Activated CD4-positive, alpha-beta T cell treated with anti-CD3 and anti-CD28 coated beads, Interleukin-2, amount 50 U/mL, for 48 hours (primary cell): ENCODE measurements at places on chromosomes 2 and 18.
A peak's percentile ranks its signal among the peaks of the same experiment; 100 is the strongest.

GRCh38 chr2:108979461-108979860 lies 9.6 kb downstream of the EDAR start:
- DNase-seq = no peak

DNA sequence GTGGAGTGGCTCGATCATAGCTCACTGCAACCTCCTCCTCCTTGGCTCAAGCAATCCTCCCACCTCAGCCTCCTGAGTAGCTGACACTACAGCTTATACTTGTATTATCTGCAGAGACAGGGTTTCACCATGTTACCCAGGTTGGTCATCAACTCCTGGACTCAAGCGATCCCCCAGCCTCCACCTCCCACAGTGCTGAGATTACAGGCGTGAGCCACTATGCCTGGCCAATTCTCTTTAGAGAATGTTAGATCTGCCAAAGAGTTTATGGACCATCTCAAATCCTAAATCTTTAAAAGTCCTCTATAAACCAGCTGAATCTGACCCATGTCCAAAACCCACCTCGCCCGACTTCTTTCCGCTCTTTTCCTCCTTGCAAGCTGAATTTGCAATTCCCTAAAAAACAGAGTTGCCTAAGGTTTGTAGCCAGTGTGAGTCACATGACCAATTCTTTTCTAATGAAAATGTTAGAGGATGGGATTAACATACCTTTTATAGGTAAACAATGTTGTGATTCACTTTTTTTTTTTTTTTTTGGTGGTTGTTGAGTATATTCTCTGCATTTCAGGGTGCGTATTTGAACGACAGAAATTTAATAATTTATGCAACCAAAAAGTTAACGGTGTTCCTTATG lies 2.4 kb upstream of the PMAIP1 start:
- DNase-seq = no peak

GRCh38 chr2:38619458-38620164 lies 16.9 kb upstream of the HNRNPLL start:
- DNase-seq = no peak

- DNase-seq = no peak
Observed at GRCh38 chr18:11840493-11840892, 10.7 kb upstream of the CHMP1B start.

GRCh38 chr2:213004197-213004821 lies 147.1 kb downstream of the IKZF2 start:
- DNase-seq = no peak

- no peak for DNase-seq
Observed at GRCh38 chr2:122135021-122135937, 379.8 kb downstream of the TSN start.

DNA sequence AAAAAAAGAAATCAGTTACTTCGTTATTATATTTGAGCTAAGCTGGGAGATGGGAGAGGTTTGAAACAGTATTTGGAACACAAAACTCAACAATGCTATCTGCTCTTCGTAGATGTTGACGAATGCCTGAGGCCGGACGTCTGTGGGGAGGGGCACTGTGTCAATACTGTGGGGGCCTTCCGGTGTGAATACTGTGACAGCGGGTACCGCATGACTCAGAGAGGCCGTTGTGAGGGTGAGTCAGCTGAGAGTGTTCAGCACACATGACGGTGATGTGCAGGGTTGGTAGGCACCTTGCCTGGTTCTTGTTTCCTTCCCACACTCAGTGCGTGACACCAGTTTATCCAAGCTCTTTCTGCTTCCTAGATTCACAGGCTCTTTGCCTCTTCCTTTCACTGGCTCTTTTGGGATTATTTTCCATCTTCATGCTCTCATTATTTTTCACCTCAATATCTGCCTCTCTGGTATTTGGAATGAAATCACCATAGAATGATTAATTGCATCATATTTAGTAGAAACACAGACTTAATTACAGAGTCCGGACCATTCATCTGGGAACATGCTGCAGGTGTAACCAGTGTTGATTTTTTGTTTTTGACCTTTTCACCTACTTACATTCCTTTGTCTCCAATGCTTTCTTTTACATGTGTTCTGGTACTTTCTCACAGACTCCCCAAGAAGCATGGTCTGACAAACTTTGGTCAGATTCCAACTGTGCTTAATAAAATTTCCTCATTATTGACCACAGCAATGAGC lies 200.6 kb upstream of the RASGRP3 start:
- peak; percentile 50 for DNase-seq

DNA sequence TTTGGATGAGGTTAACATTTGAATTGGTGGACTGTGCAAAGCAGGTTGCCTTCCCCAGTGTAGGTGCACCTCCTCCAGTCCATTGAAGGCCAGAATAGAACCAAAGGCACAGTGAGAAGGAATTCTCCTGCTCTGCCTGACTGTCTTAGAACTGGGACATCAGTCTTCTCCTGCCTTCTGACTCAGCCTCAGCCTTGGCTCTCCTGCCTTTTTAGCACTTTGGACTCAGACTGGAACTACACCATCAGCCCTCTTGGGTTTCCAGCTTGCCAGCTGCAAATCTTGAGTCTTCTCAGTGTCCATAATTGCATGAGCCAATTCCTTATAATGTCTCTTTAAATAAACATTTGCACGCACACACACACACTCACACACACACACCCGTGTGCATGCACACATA lies 8.0 kb upstream of the TMEM177 start:
- no peak for DNase-seq

DNA sequence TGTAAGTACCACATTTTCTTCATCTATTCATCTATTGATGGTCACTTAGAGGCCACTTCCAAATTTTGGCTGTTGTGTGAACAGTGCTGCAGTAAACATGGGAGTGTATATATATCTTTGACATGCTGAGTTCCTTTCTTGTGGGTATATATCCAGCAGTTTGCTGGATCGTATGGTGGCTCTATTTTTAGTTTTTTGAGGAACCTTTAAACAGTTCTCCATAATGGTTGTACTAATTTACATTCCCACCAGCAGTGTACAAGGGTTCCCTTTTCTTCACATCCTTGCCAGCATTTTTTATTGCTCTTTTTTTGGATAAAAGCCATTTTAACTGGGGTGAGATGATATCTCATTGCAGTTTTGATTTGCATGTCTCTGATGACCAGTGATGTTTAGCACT lies 7.3 kb upstream of the ATP5MC3 start:
- DNase-seq = no peak

- DNase-seq = no peak
Observed at GRCh38 chr18:12782521-12782920, 79.7 kb downstream of the PSMG2 start.

DNA sequence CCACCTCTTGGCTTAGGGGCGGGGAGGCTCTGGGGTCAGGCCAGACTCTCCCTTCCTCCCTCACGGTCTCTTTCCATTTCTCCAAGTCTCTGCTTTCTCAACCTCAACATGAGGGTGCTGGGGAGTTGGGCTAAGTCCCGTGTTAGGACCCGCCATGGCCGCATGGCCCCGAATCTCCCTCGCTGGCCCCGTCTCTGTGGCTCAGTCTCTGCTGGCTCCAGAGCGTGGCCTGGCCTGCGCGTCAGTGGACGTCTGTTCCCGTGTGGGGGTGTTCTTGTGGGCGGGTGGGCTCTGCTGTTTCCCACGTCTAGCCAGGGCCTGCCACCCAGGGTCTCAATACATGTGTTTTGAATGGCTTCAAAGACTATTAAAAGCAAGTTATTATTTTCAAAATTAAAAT lies 12.4 kb downstream of the ALLC start:
- DNase-seq = no peak

- no peak for DNase-seq
Observed at GRCh38 chr2:237431837-237432236, 17.9 kb upstream of the COL6A3 start.

GRCh38 chr2:17599617-17600016 lies 59.1 kb downstream of the VSNL1 start:
- no peak for DNase-seq

- no peak for DNase-seq
Observed at GRCh38 chr2:145669301-145669700, 1149.4 kb upstream of the ZEB2 start.

DNA sequence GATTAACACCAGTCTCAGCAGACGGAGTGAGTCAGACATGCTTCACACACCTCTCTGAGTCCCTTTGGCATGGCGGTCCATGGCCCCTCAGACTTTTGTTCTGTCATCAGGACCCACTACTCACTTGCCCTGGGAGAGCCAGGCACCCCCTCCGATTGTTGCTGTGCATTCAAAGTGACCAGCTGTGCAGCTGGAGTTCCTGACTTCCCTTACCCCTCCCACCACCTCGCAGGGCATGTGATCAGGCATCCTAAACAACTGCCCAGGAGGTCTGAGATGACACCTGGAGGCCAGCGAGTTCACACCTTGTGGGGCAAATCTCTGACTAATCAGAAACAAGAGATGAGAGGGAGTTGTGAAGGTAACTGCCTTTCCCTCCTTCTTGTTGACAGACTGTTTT lies 35.3 kb upstream of the HDAC4 start:
- DNase-seq = no peak

DNA sequence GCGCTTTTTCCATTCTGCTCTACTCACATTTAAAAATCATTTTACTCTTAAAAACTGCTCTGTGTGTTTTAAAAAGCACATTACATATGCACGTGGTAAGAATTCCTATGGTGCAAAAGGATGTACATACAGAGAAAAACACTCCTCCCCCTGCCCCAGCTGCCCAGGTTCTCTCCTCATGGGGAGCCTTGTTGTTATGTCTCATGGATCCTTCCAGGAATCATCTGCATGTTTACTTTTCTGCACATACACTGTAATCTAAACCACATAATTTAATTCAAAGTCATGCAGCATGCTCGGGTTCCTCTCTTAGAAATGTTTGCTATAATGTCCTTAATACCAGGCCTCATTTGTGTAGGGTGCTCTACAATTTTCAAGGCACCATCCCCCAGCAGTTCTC lies 243.3 kb downstream of the LOXHD1 start:
- no peak for DNase-seq

GRCh38 chr18:38367473-38367872 lies 801.9 kb upstream of the CELF4 start:
- no peak for DNase-seq

- DNase-seq = no peak
Observed at GRCh38 chr18:48702346-48703027, 163.7 kb downstream of the CTIF start.

GRCh38 chr2:10079870-10080535 lies at the start of gene CYS1:
TSS of gene CYS1 (minus strand) at chr2:10080411. CDS start at chr2:10080223, 188 bp downstream.
- peak; percentile 20 for DNase-seq

- no peak for DNase-seq
Observed at GRCh38 chr2:176821350-176821749, 391.2 kb upstream of the HNRNPA3 start.

DNA sequence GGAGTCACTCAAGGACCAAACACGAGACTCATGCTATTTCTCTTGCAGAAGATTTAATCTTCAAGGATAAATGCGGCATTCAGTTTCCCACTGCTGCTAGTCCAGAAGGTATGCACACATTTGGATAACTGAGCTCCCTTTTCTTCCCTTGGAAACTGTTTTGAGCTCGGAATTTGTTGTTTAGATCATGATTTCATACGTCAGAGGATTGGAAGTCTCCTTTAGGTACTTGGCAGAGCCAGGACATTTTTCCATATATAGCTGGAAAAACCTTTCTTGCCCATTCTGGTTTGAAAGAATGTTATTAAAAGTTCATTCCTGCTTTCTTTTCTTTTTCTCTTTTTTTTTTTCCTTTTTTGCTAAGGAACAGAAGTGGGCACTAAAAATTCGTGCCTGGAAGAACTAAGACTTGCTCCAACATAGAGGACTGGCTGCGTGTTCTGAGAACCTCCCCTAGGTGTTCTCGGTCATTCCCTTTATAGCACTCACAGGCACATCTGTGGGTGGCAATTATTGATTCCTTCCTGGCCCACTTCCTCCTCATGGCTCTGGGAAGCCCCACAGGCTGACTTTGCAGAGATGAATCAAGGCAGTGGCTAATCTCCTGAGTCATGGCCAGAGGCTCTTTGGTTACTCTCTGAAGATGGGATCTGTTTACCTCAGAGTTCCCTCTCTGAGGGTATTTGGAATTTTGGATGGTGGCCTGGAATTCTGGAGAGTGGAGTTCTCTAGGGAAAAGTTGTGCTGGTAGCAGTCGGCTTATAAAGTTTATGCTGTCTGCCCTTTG lies 104.8 kb downstream of the PLCL1 start:
- DNase-seq = no peak

- no peak for DNase-seq
Observed at GRCh38 chr18:57771193-57771592, 31.9 kb downstream of the ATP8B1 start.

DNA sequence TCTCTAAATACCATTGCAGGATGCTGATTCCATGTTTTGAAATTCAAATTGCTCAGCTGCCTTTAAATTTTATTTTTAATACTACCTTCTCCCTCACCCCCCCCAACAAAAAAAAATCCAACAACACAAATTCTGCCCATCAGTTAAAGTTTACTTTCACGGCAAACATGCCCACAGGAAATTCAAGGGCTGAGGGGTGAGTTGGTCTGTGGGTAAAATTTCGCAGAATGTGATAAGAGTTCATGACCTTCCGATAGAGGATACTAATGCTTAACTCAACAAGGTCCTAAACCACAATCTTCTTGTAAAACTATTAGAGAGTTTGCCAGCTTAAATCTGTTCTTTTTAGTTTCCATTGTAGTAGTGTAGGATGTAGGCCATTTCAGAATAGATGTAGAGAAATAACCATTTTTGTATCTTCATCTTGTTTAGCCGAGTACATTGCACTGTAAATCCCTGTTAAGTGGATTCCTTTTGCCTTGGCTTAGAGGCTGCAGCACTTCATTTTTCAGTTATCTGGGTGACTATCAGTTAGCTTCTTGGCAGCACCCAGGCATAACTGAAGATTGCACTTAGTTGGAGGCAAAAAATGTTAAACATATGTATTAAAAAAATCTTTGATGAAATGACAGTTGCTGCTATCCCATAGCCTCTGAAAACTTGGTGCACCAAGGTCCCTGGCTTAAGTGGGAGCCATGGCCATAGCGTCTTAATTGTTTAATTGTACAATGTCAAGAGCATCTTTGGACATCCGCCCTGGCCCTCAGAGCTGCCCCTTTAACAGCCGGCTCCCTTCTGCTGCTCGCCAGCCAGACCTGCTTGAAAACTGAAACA lies 232.3 kb downstream of the HAUS1 start:
- DNase-seq = no peak

DNA sequence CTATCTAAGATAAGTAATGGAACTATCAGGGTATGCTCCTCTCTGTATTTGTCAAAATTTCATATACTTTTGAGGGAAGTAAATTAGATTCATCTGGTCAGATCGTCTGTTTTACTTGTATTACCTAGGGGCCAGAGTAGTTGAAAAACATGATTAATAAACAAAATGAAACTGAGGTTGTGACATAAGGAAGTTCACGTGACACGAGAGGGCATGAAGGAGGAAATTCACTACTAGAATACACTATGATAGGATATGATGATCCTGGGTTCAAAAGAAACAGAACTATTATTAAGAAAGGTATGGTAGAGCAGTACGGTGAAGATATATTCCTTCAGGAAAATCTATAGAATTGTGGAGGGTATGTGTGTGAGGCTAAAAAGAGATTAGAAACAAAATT lies 58.4 kb upstream of the SPAG16 start:
- no peak for DNase-seq
